Kidney (tissue), 22 donors: ENCODE measurements at places on chromosomes 13 and 19. TPM values are rescaled to one million over a fixed set of nuclear protein-coding genes. Genes with fewer than 3 reads are reported as not detected.

- no peak for DNase-seq
These were observed 681.3 kb upstream of the SLITRK1 start for GRCh38 chr13:84563611-84564010.

DNA sequence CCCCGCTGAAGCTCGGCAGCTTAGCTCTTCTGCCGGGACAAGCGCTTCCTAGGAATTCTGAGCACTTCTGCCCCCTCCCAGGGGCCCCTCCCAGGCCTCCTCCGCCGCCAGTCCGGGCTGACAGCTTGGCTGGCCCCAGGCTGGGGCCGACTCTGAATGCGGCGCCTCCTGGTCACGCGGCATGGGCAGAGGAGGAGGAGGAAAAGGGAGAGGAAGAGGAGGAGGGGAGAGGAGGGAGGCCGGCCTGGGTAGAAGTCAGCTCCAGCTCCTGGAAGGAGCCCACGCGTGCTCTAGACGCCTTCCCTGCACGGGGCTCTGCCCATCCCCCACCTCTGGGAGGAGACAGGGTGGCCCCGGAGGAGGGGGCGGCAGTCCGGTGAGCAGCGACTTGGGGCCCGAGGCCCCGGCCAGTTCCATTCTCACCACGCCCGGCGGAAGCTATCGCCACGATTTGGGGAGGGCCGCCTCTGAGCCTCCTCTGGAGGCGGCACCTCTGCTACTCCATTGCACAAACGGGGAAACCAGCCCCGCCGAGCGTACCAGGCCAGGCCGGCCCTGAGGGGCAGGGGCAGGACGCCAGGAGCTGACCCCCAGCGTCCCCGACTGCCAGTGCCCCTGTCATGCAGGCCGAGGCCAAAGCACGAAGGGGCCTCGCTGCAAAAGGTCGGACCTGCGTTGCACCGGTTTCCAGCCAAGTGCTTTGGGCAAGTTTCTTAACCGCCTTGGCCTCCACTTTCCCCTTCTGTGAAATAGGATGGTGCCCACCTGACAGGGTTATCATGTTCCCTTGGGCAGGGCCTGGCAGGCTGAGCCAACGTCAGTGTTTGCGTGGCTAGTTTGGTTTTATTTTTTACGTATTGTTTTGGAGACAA, 31.6 kb downstream of the CCNE1 start:
- peak; percentile 88 for DNase-seq

CGB3 gene
- total RNA-seq: not detected

LGALS7B gene
- not detected for total RNA-seq

DNA sequence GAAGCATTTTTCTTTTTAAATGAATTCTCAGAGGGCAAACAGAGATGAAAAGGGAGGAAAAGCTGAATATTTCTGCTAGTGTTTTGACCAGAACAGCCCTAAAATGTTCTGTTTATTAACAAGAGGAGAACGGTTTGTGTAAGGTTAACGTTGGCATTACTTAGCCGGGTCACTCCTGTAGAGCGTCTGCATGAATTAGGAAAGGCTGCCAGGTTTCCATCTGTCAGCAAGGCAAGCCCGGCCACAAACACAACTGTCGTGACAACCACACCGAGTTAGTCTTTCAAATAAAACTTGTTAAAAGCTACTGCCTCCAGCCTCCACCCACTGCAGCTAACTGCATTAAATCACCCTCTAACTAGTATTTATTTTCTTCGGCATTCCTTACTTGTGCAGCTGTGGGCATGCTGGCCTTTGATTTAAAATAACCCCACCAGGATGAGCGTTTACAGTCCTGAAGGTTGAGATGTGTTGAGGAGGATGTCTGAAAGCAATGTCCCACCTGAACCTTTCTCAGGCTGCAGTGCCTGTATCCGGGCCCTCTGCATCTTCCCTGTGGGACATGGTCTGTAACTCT, 527.9 kb downstream of the FGF9 start:
- DNase-seq: no peak

IRGC gene
- total RNA-seq: not detected

DNA sequence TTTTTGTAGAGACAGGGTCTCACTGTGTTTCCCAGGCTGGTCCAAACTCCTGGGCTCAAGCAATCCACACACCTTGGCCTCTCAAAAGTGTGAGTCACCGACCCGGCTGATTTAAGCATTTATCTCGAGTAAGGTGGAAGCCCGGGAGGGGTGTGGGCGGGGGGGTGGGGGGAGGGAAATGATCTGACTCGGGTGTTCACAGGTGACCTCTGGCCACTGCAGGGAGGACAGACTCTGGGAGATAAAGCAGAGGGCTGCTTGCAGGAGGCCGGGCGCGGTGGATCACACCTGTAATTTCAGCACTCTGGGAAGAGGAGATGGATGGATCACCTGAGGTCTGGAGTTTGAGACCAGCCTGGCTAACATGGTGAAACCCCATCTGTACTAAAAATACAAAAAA, 7.9 kb downstream of the DENND1C start:
- DNase-seq: no peak

STAP2 gene
- total RNA-seq: 32.3 TPM

GRCh38 chr19:33348301-33349010, 25.1 kb upstream of the CEBPG start:
- no peak for DNase-seq

GRCh38 chr19:751501-752341, 809 bp downstream of the MISP start:
- DNase-seq: no peak

TMEM150B gene
- total RNA-seq: 3.6 TPM
